ENCODE measurements at places on chromosomes 1 and 21.

DNA sequence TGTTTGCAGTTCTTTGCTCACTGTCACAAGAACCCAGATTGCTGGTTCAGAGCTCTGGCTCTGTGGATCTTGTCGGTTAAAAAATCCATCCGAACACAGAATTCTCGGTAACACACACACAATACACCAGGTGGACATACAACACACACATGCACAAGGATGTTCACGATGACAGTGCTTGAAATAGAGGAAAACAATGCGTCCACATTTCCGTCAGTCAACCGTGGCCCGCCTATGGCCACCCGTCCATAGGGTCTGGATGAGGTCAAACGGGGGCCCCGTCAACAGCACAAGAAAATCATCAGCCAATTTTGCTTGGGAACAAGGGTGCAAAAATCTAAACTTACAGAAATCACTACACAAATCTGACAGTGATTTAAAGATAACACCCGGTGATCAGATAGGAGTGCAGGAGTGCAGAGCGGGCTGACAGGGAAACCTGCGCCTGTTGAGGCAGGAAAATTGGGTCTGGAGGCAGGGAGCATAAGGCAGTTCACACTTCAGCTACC is 50.4 kb upstream of the SLC19A1 start:
- DNase-seq: no peak

DNA sequence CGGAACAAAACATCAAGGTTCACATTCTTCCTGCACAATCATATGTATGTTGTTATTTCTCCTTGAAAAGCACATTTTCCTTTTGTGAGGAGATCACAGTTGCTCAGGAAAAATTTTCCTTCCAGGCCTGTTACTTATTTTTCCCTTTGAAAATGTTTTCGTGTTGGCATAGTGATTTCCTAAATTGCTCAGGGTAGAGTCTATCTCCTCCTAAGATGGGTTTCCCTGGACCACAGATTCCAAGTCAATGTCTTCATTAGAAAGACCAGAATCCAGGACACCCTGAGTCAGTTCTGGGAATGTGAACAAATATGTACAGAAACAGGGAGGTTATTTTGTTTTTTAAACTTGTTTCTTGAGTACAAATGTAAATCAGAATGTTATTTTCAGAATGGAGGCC is 94.3 kb upstream of the C1orf105 start:
- no peak for DNase-seq

GRCh38 chr1:27727126-27727525 is 1.4 kb downstream of the FAM76A start:
- no peak for DNase-seq

GRCh38 chr1:223771814-223772770 is 59.8 kb downstream of the CAPN2 start:
- DNase-seq: no peak

GRCh38 chr1:53130878-53131589 is 11.4 kb downstream of the SLC1A7 start:
- no peak for DNase-seq

DNA sequence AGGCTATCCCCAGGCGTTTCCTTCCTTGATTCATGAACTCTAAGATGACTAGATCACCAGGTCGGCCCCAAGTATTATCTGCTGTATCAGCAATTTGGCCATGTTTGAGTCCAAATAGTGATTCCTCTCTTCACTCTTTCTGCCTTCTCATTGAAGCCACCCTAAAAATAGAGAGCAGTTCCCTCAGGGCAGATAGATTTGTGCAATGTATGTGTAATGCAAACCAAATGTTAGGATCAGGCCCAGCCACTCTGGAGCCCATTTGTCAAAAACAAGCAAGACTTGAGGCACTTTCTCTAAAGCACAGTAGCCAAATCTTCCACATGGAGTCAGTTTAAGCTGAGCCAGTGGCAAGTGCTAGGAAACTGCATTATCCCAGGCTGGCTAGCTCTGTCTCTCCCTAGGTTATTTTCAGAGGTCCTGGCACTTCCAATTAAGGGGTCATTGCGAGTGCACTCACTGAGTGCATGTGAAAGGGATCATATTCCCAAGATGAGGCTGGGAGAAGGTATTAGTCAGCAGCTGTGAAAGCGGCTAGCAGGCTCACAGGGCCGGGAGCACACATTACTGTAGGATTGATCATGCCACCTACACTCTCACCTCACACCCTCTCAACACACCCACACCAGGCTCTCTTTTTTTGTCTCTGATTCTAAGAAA is 97.9 kb upstream of the RAB3GAP2 start:
- DNase-seq: no peak

GRCh38 chr1:235102993-235103411 is 25.6 kb downstream of the TOMM20 start:
- peak; percentile 25 for DNase-seq

DNA sequence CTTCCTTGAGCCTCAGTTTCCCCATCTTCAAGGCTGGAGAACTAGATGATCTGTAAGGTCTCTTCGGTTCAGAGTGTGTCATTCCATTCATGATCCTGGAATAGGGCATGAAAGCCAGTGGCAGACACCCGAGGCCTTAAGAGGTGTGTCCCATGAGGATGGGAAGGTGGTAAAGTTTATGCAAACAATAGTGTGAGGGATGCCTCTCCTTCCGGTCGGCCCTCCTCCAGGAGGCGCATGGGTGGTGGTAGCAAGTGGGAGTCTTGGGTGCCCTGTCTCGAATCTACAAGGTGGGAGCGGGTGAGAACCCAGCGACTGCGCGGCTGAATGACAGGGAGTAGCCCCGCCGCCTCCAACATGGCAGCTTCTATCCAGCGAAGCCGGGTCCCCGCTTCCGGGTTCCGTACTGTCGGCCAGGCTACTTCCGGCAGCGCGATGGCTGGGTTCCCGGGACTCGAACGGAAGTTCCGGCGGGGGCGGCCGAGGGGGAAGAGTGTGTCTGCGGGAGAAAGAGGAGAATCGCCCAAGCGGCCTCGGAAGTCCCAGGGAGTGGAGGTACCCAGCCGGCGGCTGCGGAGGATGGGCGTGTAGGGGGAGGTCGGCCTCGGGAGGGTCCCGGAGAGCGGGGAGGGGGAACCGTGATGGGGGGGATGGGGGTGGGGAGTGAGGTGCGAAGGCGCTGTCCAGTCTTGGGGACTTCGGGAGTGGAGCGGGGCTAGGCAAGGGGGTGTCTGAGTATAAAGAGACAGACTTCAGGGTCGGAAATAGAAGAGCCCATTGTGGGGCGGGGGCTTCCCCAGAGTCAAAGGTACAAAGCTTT is at the start of gene LYPLA2:
LYPLA2 (plus strand) TSS at position 450 of the 820 bp plus-strand sequence. CDS start 1,538 bp downstream, outside the sequence.
- peak; percentile 77 for DNase-seq

GRCh38 chr1:211492511-211493132 is 660 bp upstream of the RD3 start:
- no peak for DNase-seq

GRCh38 chr21:35711661-35712060 is 348.7 kb downstream of the SETD4 start:
- no peak for DNase-seq

DNA sequence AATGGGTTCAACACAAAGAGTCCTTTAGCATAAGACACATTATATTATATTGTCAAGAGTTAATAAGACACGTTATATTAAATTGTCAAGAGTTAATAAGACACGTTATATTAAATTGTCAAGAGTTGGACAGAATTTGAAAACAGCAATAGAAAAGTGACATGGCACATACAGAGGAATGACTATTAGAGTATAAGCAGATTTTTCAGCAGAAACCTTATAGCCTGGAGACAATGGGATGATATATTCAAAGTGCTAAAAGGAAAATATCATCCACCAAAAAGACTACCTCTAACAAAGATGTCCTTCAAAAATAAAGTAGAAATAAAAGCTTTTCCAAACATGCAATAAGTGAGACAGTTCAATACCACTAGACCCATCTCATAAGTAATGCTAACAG is 36.0 kb upstream of the HSPA13 start:
- DNase-seq: no peak

DNA sequence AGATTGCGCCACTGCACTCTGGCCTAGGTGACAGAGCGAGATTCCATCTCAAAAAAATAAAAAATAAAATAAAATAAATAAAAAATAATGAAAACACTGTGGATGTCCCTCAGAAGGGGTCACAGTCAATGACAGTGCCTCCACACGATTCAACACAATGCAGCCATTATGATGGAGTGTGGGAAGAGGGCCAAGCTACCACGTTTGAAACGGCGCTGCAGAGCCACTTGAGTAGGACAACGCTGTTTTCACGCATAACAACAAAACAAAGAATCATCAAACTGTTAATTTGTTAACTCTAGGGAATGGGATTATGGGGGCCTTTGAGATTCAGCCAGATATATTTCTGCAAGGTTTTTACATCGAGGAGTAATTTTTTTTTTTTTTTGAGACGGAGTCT is 36.5 kb downstream of the NKAIN1 start:
- no peak for DNase-seq

- no peak for DNase-seq
Observed at GRCh38 chr1:70890408-70890807, 157.2 kb downstream of the PTGER3 start.

- no peak for DNase-seq
Observed at GRCh38 chr1:62213075-62213914, 18.6 kb downstream of the L1TD1 start.

DNA sequence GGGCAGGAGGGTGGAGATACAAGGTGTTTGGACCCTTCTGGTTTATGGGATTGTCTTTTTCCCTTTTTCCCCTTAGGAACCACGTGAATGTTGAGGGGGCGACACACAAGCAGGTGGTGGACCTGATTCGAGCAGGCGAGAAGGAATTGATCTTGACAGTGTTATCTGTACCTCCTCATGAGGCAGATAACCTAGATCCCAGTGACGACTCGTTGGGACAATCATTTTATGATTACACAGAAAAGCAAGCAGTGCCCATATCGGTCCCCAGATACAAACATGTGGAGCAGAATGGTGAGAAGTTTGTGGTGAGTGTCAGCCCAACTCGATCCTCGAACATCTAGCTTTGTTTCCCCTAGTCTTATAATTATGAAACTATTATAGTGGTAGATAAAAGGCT is 27.0 kb downstream of the SNX27 start:
- no peak for DNase-seq

DNA sequence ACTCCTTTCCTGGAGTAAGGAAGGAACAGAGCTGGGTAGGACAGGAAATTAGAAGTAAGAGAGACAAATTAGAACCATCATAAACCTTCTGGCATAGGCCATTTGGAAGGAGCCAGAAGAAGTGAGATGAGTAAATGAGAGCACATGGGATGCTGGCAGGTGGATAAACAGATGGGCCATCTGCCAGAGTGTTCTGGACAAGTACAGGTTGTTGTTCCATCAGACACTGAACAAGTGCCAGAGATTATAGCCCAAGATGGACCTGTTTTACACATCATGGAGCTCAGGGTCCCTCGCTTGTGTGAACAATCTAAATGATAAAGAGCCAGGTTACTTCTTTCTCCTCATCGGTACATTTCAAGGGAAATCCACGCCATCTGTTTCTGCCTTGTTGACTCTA is 200.3 kb downstream of the HHIPL2 start:
- no peak for DNase-seq

DNA sequence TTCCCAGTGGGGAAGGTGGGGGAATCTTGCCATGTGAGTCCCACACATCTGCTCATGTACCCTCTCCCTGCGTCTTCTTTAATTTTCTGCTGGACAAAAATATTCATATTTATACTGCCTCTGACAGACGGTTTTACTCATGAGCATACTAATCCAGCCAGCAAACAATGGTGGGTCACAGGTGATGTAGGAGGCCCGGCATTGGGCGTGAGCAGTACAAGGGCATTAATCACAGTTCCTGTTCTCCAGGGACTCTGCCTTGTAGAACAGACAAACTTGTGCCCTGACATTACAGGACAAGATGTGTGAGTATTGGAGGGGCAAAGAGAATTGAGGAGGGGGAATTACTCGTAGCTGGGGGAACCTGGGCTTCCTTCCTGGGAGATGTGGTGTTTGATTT is 25.0 kb downstream of the MTARC1 start:
- DNase-seq: no peak

DNA sequence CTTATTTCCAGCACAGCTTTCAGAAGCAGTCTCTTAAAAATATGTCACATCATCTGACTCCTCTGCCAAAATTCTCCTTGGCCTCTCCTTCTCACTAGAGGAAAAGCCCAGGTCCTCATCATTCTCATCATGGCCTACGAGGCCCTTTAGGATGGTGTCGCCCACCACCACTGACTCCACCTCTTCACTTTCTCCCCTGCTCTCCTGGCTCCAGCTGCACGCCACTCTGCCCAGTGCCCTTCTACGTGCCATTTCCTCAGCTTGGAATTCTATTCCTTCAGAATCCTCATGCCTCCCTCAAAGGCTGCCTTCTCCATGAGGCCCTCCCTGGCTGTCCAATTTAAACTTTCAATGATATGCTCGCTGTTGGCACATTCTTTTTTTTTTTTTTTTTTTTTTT is 25.3 kb upstream of the BTG2 start:
- DNase-seq: peak; percentile 63
